ENCODE measurements at places on chromosomes 6 and 20.

DNA sequence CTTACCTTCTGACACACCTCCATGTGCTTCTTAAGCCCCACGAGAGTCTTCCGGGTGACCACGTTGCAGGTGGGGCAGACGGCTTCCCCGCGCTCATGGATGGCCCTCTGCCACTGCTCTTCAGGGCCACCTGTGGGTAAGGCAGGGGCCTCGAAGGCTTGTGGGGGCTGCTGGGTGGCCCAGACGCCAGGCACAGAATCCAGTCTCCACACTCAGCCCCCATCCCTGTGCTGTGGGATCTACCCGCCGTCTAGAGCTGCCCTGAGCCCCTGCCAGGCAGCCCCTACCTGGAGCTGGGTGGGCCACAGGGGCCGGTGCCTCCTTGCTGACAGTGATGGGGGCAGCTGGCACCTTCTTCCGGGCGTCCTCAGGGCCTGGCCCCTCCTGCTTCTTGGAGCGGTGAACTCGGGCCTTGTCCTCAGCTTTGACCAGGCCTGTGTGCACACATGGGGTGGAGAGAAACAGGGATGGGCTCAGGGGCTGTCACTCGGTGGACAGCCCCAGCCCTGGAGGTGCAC lies 5.9 kb downstream of the ZNF512B start:
- DNase-seq: no peak

- no peak for DNase-seq
Observed at GRCh38 chr20:55582498-55582897, 422.8 kb downstream of the CBLN4 start.

- peak; percentile 33 for DNase-seq
Observed at GRCh38 chr6:166862287-166862977, 93.9 kb downstream of the RNASET2 start.

GRCh38 chr20:51272401-51272800 lies 249.5 kb upstream of the KCNG1 start:
- DNase-seq: no peak

GRCh38 chr6:130313206-130313605 lies 52.6 kb upstream of the TMEM200A start:
- DNase-seq: no peak

GRCh38 chr6:25968769-25969168 lies 6.2 kb downstream of the TRIM38 start:
- DNase-seq: no peak

DNA sequence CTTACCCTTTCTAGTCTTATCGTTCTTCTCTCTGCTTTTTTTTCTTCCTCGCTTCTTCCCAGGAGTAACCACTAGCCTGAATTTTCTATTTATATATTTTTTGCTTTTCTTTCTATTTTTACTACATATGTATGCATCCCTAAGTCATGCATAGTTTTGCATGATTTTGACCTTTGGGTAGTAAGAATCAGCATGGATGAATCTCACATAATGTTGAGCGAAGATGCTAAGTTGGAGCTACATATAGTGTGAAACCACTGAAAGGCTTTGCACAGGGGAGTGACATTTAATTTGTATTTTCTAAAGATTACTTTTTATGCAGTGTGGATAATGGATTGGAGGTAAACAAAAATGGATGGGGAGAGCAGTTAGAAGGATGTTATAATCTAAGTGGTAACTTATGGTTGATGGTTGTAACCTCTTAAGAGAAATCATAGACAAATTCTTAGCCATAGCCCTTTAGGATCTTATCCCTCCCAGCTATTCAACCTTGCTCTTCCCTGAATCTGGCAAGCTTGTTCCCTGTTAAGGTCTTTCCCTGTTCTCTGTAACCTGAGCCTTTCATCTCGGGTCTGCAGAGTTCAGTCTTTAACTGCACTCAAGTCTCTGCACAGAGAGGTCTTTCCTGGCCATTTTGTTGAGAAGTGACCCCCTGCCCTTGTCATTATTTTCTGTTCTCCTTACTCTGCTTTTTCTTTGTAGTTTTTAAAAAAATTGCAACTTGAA lies 18.0 kb downstream of the PEX7 start:
- DNase-seq: no peak

- no peak for DNase-seq
Observed at GRCh38 chr6:55433446-55434130, 106.3 kb downstream of the GFRAL start.

- no peak for DNase-seq
Observed at GRCh38 chr20:47241345-47241781, 115.1 kb downstream of the ZMYND8 start.

DNA sequence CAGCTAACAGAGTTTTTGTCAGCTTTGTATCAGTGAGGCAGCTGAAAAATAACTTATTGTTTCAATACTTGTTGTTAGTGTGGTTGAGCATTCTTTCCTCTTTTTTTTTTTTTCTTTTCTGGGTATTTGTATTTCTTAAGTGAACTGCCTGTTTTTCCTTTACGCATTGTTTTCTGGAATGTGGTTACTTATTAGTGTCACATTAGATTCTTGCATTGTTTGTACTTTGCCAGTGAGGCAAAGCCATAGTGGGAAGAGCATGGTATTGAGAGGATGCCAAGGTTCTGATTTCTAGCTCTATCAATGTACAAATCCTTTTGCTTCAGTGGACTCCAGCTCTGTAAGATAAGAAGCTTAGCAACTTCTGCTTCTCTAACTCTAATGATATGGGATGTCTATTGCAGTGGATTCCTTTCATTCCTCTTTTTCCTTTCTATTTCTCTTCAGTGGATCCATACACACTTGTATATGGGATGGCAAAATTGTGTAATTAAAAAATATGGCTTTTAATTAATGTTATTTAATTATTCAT lies 3.9 kb downstream of the CDKAL1 start:
- DNase-seq: no peak

DNA sequence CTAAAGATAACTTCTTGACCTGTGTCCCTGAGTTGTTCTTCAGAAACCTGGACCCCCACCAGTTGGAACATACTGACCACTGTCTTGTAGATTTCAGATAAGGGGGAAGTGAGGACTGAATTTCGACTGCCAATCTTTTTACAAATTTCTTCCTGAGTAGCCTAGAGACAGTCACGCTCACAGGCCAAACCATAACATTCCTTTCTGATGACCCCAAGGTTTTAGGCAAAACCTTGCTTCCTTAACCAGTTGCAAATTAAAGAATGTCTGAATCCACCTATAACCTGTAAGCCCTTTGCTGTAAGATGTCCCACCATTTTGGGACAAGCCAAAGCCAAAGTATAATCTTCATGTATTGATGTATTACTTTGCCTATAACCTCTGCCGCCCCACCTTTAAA lies 306.9 kb downstream of the LRFN2 start:
- DNase-seq: no peak

DNA sequence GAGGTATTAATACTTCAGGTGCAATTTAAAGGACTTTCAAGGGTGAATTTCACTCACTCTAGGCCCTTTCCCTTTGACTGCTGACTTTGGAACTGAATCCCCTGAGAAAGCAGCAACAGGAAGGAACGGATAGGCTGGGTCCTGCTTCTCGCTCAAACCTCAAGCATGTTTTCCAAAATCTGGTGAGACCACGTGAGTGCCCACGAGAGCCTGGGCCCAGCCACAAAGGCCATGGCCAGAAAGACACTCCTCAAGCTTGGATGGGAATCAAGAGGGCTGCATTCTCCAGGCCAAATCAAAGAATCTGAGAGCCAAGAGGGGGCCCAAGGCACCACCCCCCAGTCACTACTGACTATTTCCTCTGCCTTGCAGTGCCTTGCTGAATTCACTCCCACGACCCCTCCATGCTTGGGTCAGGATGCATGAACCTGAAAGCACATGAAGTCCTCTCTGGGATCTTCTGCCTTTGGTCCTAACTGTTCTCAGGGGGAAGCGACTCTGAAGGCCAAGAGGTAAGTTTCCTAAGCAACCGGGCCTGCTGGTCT lies 146.1 kb downstream of the NFATC2 start:
- no peak for DNase-seq

GRCh38 chr20:39108746-39109145 lies 146.6 kb downstream of the DHX35 start:
- DNase-seq: no peak

DNA sequence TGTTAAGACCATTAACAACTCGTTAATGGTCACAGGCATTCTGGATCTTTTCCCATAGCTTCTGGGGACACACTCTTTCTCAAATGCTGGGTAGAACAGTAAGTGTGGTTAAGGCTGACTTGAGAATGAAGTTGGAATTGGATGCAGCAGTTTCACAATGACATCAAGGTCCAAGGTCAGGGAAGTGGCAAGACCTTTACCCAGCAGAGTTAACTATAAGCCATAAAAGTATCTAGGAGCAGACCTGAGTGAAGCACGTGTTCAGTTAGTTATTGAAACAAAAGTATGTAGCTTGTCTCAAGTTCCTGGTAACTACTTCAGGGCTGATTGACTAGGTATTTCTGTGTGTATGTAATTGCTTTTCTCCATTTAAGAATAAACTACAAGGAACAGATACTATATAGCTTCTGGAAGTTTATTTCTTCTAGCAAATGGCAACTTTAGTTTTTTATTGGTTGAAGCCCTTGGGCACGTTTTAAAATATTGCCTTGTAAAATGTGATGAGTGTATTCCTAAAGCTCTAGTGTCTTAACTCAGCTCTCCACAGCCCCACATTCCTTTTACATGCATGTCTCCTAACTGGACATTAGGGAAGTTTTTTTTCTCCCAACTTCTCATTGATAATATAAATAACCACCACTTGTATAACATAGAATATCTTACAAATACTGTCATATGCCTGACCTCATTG lies 479.0 kb upstream of the CITED2 start:
- DNase-seq: no peak

DNA sequence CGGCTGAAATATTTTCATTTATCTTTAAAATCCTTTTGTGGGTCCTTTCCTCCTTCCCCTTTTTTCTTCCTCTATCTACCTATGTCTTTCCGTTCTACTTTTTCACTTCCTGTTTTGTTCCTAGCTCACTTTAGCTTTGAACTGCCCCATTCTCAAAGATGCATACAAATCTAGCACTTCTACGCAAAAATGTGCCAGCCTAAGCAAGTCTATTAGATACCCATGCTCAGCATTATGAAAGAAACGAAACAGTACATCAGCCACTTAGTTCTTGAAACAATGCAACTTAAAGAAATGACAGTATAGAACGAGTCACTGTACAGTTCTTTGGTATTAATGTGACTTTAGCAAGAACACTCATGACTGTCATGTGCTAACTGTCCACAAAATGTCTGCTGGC lies 47.3 kb upstream of the MARCKS start:
- DNase-seq: no peak

DNA sequence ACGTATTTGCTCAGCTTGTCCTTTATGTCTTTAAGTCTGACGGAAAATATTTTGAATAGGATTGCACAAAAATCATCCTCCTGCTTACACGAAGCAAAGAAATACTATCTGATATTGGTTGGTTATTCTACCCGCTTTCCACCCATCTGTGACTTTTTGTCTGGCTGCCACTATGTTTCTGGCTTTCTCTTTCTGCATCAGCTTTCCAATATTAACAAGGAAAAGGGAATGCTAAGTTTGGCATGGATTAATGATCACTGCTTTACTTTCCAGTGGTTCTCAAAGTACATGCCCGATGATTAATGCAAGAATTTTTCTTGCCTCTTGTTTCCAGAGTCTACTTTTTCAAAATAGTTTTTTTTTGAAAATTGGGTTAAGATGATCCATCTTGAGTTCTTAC lies 57.0 kb downstream of the RNF144B start:
- DNase-seq: no peak

DNA sequence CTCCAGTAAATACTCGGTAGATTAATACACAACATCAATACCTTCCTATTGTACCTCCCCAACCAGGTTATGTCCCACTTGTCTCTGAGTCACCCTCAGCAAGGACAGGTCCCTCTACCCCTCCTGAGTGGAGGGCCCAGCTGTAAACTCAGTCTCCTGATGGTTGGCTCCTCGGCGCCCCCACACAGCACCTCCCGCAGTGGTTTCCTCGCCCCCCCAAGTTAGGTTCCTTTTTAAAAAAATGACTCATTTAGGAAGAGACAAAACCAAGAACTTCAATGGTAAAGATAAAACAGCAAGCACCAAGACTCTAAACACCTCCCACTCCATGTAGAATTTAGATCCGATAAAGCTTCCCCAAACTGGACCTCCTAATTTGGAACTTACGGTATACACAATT lies 83.5 kb downstream of the TRERF1 start:
- no peak for DNase-seq

GRCh38 chr20:41173791-41174341 lies 36.5 kb downstream of the PLCG1 start:
- DNase-seq: no peak

DNA sequence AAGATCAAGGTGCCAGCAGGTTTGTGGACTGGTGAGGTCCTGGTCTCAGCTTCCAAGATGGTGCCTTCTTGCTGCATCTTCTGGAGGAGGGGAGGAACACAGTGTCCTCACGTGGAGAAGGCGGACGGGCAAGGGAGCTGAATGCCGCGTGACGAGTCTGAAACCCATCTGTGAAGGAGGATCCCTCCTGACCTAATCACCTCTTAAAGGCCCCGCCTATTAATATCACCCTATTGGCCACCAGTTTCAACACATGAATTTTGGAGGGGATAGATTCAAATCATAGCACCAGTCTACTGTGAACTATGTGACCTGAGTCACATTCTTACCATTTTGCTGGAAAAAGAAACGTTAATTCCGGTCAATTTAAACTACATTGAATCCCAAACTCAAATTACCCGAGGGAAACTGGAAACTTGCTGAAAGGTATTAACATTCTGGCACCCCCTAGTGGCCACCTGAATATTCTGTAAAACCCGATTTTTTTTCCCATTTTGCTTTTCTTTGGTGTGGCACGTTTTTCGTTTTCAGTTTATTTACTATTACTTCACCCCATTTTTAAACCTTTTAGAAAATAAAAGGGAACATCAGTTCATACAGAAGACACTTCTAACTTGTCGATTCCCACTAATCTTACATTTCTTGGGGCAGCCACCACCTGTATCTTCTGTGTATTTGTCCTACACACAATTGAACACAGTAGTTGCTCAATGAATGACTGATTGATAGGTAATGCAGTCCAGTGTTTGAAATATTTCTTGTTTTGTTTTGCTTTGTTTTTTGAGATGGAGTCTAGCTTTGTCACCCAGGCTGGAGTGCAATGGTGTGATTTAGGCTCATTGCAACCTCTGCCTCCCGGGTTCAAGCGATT lies 17.9 kb upstream of the CCDC170 start:
- no peak for DNase-seq

Measured in hippocampal formation (tissue), 2 donors.